ENCODE measurements at places on chromosomes 12 and 14.

GRCh38 chr12:94427501-94428381 lies 31.9 kb downstream of the CEP83 start:
- DNase-seq: no peak

GRCh38 chr14:74312161-74312560 lies 9.4 kb upstream of the ABCD4 start:
- no peak for DNase-seq

DNA sequence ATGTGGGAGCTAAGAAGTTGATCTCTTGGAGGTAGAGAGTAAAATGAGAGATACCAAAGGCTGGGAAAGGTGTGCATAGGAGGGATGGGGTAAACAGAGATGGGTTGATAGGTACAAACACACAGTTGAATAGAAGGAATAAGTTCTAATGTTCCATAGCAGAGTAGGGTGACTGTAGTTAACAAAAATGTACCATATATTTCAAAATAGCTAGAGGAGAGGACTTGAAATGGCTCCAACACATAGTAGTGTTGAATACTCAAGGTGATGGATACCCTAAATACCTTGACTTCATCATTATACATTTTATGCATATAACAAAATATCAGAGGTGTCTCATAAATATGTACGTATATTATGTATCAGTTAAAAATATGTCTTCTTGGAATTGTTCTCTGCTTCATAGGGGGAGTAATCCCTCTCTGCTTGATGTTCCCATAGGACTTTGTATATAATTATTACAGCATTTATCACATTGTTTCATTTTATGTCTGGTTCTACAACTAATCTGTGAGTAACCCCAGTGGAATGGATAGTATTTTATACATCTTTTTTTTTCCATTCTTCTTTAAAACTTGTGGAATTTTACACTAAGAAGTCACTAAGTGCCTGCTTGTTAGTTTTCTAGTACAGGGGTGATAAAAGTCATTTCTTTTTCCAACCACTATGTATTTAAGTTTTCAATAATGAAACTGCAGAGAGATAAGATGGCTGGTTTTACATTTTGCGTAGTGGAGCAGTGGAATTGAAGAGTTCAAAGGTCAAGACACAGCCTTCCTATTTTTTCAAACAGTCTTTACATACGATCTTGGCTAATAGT lies 1940.0 kb upstream of the SEL1L start:
- no peak for DNase-seq

DNA sequence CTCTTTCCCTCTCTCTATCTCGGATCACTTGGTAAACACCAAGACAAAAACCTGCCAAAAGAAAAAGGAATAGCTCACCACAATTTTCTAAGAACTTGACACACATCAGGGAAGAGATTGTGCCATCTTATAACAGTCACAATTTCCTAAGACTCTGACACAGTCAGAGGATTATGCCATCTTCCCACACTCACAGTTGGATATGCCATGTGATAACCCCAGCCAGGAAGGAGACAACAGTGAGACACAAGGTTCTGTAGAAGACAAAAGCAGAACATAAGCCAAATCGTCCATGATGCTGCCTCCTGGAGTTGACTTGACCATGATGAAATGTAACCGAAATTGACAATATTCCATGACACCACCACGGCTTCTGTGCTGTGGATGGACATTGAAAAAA lies 2.8 kb upstream of the CLEC9A start:
- DNase-seq: no peak

- DNase-seq: no peak
Measured at GRCh38 chr14:22118899-22119477, 445.4 kb upstream of the OR4E1 start.

DNA sequence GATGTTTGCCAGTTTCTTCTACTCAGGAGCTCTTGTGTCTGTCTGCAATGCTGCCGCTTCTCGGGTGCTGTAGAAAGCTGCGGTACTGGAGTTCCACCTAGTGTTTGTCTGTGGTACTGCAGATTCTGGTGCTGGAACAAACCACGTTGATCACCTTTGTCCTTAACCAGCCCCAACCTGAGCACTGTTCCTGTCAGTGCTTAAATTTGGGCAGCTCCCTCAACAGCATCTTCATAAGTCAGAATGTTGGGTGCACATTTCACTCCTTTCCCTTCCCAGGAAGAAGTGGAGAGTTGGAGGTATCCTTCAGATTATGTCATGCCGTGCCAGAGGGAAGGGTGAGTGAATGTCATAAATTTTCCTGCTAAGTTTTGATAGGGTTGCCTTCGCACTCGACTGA lies 48.7 kb upstream of the LALBA start:
- peak; percentile 54 for DNase-seq

DNA sequence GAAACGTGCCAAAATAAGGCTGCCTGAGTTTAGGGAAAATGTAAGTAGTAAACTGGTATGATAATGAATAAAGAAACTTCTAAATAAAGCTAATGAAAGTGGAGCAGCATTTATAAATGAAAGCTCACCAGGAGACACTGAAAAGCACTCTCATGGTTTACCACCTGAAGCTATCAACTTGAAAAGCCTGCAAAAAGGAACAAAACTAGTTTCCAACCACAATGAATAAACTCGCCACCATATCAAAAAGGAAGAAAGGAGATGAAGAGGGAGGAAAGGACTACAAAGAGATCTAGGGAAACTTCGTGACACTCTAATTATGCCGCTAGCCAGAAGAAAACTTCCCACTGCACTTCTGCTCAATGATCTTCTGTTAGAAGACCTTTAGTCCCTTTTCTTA lies 66.7 kb downstream of the MED13L start:
- no peak for DNase-seq

GRCh38 chr12:76591476-76591875 lies 31.9 kb upstream of the OSBPL8 start:
- no peak for DNase-seq

DNA sequence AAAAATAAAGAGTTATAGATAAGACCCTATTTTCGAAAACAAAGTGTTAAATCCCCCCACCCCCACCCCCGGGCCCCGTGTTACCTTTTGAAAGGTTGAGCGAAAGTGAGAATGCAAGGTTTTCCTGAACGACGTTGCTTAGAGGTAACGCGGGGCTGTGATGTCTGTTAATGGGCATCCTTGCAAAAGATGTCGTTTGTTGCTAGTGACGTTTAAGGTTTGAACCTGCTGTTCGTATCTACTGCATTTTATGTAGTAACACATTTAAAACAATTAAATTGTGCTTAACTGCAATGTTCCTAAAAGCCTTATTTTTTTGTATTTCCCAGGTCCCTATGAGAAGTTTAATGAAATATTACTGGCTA lies 1.2 kb downstream of the CPSF6 start:
- DNase-seq: no peak

- no peak for DNase-seq
Measured at GRCh38 chr14:56112781-56113180, 5.4 kb upstream of the PELI2 start.

- no peak for DNase-seq
Measured at GRCh38 chr14:44404036-44404435, 103.0 kb downstream of the FSCB start.

- no peak for DNase-seq
Measured at GRCh38 chr12:75990189-75990912, 41.2 kb downstream of the PHLDA1 start.

- DNase-seq: no peak
Measured at GRCh38 chr12:74111688-74112360, 425.8 kb upstream of the ATXN7L3B start.

GRCh38 chr12:5689773-5690172 lies 255.3 kb downstream of the ANO2 start:
- DNase-seq: no peak

- DNase-seq: no peak
Measured at GRCh38 chr12:90008277-90008676, 299.6 kb upstream of the ATP2B1 start.

DNA sequence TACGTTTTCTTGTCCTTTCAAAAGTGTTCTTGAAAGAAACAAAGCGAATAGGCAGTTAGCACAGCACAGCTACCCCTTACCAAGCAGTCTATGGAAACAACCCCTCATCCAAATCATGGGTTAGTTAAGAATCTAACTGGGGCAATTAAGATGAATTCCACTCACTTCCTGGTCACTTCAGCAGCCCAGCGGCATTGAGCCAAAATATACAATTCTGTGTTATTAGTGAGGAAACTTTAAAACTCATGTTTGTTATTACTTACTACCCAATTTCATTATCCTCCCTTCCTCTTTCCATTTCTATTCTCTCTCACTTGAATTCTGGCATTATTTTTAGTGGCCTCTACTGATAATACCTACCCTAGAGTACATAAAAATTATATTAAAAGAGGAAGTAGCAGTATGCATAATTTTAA lies 121.4 kb downstream of the PPHLN1 start:
- no peak for DNase-seq

DNA sequence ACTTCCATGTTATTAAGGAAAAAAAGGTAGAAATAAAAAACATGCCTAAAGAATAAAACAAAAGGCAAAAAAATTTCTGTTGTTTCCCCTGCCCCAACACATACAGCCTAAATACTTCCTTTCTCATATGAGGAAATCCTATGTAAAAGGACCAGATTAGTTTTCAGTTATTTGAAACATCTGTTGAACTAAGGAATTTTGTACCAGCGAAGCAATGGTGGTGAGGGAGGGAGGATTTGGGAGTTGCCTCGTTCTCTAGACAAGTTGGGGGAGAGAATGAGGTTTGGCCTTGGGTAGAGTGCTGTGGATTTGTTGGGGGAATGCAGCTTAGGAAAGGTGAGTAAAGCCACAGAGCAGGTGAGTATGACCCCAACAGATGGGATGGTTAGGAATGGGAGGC lies 141.5 kb upstream of the RFLNA start:
- no peak for DNase-seq

DNA sequence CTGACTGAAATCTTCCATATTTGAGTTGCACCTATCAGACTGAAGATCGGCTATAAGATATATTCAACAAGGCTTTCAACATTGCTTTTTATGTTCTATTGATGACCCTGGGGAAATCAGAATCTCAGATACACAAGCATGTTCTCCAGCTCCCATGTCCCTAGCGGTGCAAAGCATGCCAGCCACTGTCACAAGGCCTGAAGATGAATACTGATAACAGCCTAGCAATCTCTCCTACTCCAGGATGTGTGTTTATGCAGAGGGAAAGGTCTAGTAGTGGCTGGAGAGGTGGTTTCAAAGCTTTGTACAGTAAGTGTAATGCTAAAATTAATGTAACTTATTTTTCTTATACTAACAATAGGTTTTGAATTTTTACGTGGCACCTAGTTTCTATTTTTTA lies 64.6 kb downstream of the SOX5 start:
- DNase-seq: no peak

- no peak for DNase-seq
Measured at GRCh38 chr14:22159099-22159498, 429.9 kb downstream of the DAD1 start.

DNA sequence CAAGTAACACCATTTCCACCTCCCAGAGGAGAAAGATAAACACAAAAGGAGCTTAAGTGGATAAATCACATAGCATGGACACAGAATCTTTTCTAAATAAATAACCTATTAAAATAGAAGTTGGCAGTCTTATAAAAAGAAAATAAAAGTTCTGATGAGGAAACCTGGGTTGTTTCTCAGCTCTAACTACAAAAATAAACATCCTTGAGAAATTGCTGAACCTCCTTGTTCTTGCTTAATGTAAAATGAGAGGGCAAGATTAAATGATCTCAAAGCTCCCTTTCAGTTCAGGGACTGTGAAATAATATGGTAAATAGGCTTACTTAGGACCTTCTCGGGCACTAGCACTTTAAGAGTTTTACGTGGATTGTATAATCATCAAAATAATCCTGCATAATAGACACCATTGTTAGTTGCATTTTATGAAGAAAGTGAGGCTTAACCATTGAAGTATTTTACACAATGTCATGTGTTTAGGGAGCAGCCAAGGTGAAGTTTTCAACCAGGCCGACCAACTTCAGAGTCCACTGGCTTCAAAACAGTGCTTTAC lies 214.0 kb upstream of the NOVA1 start:
- DNase-seq: no peak

DNA sequence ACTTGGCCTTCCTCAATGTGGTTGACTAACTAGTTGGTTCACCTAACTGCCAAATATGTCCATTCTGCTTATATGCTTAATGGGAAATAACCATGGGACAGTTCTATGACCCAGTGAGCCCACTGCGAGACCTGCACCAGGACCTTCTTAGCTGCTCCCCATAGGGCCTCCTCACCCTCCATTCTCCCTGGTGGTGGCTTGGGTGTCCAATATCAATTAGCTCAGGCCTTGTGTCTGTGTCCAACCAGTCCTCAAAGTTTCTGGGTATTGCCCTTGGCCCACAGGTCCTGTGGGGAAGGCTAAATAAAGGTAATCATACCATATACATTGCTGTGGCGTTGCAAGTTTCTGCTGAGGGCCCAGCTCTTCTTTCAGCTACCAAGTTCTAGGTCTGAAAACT lies 228.2 kb downstream of the PCNX1 start:
- no peak for DNase-seq
